WTC11 (cell line): ENCODE measurements at places on chromosomes 4 and X.

DNA sequence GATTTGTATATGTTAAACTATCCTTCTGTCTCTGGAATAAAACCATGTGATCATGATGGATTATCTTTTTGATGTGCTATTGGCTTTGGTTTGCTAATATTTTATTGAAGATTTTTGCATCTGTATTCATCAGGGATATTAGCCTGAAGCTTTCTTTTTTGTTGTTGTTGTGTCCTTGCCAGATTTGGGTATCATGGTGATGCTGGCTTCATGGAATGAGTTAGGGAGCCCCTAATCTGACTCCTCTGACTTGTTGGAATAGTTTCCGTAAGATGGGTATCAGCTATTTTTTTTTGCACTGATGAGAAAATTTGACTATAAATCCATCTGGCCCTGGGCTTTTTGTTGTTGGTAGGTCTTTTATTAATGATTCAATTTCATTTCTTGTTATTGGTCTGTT lies 45.7 kb downstream of the ATP10D start:
- DNase-seq = no peak

GRCh38 chrX:22220941-22221340 lies 51.8 kb upstream of the CBLL2 start:
- DNase-seq = no peak

- DNase-seq = no peak
Observed at GRCh38 chr4:124212815-124213630, 499.5 kb downstream of the ANKRD50 start.

DNA sequence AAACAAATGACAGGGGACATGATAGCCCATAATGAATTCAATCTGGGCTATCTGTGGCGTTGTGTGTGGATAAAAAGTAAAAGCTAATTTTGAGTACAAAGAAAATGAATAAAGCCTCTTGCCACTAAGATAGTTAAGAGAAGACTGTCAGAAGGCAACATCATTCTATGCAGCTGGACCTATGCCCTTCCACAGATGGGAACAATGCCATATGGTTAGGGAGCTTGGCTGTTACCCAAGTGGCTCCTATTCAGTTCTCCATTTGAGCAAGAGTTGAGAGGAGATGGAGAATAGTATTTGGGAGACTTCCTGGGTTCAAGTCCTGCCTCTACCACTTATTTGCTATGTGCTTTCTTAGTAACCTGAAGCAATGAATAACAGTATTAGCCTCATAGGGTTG lies 107.7 kb downstream of the ANXA3 start:
- DNase-seq = no peak

- DNase-seq = no peak
Observed at GRCh38 chr4:8427262-8427661, 13.3 kb downstream of the ACOX3 start.

DNA sequence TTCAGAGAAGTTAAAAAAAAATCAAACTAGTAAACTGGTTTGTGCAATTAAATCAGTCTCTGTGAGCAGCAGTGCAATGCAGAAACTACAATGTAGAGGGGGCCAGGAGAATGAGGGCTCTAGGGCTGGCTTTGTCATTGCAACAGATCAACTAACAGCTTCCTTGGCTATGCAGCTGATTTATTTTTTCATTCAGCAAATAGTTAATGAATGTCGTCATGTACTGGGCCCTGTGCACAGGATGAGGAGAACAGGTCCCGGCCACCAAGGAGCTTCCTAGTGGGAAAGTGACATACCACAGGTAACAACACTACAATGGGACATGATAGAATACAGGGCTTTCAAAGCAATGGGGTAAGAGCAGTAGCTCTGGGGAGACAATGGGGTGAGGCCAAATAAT lies 190.1 kb downstream of the NSUN7 start:
- DNase-seq = no peak

DNA sequence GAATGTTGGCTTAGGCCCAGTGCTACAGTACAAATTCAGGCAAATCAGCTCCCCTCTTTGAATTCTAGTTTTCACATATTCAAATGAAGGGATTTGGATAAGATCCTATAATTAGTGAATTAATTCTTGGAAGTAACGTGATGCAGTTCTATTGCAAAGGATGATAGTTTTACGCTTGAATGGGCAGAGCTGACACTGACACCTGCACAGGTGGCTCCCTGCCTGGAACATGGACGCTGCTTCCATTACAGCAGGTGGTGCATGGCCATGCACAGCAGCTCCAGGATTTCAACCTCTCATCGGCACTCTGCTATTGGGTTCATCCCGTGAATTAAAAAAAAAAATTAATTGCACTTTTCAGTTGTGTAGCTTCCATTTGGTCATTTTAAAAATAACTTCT lies 28.4 kb upstream of the RPS6KA6 start:
- DNase-seq = no peak

- DNase-seq = no peak
Observed at GRCh38 chrX:16063921-16064320, 59.4 kb upstream of the GRPR start.

DNA sequence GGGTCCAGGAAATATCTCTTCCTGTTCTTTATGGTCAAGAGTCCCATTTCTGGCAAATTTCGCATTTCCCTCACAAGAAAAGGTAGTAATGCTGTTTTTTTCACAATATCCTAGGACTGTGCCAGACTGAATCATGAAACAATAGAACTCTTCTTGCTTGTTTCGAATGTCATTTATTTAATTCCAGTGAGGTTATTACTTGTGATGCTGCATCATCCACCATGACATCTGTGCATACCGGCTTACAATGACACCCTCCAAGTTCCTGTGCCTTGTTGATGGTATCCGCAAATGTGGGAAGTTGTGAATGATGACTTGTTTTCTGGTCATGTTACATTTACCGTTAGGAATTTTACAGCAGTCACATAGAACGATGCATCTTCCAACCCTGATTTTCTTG lies 42.9 kb upstream of the SPRY1 start:
- DNase-seq = no peak

DNA sequence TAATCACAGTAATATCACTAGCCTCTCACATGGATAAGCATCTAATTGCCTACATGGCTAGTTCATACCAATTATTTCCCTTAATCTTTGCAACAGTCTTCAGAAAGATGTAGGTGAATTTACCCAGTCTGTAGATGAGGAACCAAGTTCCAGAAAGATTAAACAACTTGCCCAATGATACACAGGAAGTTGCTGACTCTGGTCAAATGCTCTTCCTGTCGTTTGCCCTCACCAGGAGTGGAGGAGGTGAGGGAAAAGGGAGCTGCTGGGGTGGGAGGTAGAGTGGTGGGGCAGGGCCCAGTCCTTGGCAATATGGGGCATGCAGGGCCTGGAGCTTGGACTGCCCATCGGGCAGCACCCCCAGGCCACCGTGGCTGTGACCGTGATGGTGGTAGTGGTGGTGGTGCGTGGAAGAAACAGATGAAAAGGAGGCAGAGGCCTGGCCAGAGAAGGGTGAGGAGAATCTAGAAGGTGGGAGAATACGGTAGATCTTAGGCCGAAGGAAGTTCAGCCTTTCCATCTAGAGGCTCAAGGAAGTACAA lies 2.3 kb upstream of the KDM5C start:
- DNase-seq = no peak

DNA sequence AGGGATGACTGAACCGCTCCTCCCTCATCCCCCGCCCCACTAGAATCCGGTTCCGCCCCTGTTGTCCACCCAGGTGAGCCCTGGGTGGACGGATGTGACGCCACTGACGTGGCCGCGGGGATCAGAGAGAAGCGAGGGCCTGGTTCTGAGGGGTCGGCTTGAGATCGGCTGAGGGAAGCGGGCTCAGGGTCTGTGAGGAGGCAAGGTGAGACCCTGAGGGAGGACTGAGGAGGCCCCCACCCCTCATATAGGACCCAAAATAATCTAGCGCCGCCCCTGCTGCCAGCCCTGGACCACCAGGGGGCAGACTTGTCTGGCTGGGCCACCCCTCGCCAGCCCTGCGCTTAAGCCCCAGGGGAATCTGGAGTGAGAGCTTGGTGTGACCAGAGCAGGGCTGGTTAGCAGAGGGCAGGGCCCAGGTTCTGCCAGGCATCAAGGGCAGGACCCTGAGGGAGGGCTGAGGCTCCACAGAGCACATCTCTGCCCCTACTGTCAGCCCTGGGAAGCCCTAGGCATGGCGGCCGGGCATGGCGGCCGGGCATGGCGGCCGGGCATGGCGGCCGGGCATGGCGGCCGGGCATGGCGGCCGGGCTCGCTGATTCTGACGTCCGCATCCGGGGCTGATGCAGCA lies at the start of gene MAGEA8:
MAGEA8 (plus strand) TSS at position 103 of the 631 bp plus-strand sequence. CDS start 3,090 bp downstream, outside the sequence.
- peak; percentile 55 for DNase-seq

DNA sequence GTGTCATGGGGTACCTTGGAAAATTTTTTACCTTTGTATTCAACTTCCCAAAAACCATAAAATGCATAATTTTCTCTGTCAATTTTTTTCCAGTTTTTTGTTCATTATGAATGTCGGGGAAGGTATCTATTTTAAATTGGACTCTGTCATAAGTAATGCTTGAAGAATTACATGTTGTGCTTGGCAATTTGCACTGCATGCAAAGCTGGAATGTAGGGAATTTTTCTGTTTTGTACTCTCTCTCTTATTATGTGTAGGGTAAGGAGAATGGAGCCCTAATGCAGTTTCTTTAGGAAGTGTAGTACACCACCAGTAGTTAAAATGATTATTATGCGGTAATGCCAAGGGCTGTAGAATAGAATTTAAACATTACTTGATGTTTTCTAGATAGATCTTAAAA lies 137.7 kb upstream of the LIMCH1 start:
- no peak for DNase-seq

DNA sequence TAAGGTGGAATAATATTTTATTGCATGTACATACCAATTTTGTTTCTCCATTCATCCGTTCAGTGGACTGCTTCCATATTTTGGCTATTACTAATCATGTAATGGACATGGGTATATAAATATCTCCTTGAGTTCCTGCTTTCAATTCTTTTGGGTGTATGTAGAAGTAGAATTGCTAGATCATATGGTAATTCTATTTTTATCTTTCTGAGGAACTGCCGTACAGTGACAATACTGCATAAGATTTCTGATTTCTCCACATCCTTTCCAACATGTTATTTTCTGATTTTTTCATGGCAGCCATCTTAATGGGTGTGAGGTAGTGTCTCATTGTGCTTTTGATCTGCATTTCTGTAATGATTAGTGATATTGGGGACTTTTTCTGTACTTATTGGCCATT lies 19.2 kb downstream of the ALPK1 start:
- no peak for DNase-seq

DNA sequence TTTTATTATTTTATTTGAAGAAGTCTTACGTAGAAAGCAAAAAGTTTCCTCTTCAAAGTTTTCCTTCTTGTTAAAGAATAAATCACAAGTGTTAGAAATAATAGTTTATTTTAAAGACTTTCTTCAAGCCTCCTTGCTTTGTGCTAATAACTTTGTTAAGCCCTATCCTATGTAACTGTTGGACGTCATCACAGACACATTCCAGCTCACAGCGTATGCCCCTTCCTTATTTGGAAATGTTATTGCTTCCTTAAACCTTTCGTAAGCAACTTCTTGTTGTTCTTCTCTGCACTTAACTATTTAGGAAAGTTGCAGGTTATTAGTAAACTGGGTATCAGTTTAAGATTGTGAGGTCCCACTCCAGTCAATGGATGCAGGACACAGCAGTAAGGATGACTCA lies 7.6 kb upstream of the SRD5A3 start:
- no peak for DNase-seq

DNA sequence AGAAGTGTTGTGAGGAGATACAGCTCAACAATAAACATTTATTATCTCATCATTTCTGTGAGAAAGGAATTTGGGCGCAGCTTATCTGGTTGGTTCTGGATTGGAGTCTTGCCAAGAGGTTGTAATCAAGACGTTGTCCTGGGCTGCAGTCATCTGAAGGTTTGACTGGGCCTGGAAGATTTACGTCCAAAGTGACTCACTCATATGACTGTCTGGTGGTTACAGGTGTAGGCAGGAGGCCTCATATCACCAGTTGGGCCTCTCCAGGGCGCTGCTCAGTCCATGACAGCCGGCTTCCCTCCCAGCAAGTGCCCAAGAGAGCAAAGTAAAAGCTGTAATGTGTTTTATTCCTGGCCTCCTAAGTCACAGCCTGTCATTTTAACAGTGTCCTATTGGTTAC lies 106.3 kb downstream of the USP46 start:
- no peak for DNase-seq

GRCh38 chr4:138010639-138011038 lies 231.5 kb downstream of the SLC7A11 start:
- no peak for DNase-seq
